ENCODE measurements at places on chromosomes 3 and 15.
A peak's percentile ranks its signal among the peaks of the same experiment; 100 is the strongest.

GRCh38 chr3:149506540-149506939, 32.0 kb downstream of the TM4SF4 start:
- no peak for DNase-seq

DNA sequence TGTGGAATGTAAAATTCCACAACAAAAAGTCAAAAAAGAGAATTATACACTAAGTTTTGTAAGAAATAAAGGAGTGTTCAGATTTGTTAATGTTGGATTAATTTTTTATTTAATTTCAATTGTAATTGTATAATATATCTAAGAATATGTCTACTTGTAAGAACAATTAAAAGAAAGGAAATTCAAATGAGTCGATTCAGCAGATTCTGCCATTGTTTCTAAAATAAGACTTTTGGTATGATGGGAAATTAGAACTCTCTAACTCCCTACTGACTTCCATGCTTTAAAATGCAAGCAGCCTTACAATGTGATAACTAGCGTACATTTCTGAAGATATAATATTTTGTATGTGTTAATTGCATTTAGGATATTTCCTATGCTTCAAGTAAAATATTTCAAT, 395.9 kb upstream of the ZNF717 start:
- DNase-seq: no peak

GRCh38 chr3:160486459-160486869, 36.9 kb upstream of the TRIM59 start:
- peak; percentile 65 for DNase-seq

- no peak for DNase-seq
These were observed 246.2 kb upstream of the CHRM5 start for GRCh38 chr15:33722005-33722672.

DNA sequence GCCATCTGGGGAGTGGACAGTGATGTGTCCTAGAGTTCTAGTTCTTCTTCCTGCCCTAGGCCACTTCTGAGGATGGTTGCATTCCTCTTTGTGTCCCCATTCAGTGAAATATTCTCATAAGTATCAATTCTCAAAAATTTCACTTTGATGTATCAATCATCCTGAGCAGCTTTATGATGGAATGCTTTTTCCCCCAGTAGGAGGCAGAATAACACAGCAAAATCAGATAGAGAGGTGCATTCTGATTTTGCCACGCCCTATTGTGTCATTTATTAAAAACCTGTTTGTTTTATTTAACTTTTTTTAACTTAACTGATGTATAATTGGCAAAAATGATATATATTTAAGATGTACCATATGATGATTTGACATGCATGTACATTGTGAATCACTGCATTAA, 656.0 kb upstream of the GRM7 start:
- no peak for DNase-seq

GRCh38 chr3:79230266-79230665, 537.5 kb downstream of the ROBO1 start:
- DNase-seq: no peak

- DNase-seq: no peak
These were observed 21.9 kb upstream of the C15orf39 start for GRCh38 chr15:75179746-75180140.

GRCh38 chr3:42430781-42431532, 20.5 kb upstream of the LYZL4 start:
- DNase-seq: no peak

DNA sequence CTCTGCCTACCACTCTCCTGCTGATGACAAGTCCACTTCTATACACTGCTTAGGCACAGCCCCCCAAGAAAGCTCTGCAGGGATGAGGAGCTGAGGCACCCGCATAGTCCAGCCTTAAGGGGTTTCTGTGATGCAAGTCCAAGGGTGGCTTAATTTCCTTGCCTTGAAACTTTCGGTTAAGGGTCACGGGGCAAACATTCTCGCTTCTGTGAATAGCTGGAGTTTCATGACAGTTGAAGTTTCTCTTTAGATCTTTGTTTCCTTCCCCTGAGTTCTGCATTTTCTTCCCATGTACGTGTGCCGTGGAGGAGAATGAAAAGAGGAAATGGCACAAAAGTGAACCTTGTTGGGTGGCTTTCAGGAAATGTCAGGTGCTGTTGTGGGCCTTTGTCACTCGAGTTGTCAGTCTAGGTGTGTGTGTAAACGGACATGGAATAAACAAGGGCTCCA, 7.0 kb downstream of the GPR160 start:
- DNase-seq: no peak
